Femur (tissue), 1 donor: ENCODE measurements at places on chromosomes 5 and 9.

- no peak for DNase-seq
These were observed 536 bp upstream of the COMMD10 start for GRCh38 chr5:116084287-116084691.

DNA sequence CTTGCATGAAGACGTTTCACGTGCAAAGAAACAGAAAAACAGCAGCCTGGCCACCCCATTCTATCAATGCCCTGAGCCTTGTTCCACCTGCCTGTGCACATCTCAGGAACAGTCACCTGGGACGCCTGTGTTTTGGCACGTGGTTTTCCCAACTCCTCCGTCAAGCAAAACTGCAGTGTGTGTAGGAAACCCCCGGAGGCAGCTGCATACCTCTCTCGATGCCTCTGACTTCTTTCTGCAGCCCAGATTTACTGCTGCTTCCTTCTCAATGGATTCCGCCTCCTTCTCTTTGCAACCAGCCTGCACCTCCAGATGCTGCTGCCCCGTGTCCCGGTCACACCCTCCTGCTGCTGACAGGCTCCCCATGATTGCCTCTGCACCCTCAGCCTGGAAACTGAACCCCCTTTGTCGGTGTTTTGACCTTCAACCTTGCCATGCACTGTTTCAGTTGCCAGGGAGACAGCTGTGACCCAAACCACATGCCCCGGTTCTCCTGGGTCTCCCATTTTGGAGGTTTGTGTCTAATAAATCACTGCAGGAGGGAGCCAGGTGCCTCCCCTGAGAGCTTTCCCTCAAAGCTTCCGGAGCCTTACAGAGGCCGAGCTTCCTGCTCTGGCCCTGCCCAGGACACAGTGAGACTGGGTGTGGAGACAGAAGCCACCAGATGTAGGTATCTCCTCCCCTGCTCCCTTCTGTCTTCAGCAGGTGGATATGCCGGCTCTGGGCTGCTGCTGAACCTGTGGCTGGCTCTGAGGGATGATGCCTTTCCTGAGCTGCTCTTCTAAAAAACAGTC is 395.5 kb upstream of the IRX1 start:
- no peak for DNase-seq

GRCh38 chr9:96462541-96462940 is 12.6 kb downstream of the HABP4 start:
- DNase-seq = no peak

DNA sequence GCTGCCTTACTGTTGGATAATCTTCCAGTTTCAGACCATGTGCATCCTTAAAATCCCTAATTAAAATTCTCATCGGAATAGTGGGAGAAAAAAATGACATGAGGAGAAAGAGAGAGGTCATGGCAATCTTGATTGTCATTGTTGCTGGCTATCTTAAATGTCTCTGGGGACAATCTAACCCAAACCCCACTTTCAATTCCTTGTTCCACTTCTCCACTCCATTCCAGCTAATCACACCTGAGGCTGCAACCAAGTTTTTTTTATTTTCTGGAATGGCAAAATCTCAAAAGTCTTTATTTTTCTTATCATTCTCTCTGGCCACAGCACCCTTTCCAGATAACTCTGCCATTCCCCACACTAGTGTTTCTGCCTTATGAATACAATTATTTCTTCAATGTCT is 171.9 kb upstream of the RASA1 start:
- no peak for DNase-seq

- DNase-seq = no peak
These were observed 668.3 kb upstream of the CDH18 start for GRCh38 chr5:20656262-20656661.

- peak; percentile 22 for DNase-seq
These were observed 150.5 kb downstream of the YTHDC2 start for GRCh38 chr5:113663879-113664541.

- DNase-seq = no peak
These were observed 78.9 kb downstream of the PARP8 start for GRCh38 chr5:50745221-50745910.

DNA sequence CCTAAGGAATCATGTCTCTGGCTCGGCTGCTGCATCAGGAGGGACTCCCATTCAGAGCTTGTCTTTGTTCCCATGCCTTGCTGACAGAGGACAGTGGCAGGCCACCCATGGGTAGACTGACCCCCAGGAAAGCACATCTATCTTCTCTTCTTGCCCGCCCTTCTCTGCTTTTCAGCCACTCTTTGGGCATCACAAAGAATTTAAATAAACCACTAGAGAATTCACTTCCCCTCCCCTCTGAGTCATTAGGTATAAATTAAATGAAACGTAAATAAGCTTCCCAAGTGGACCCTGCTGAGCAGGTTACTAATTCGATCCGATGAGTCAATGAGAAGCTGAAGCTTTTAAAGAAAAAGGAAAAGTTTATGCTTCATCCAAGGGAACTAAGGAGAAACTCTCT is 97.0 kb downstream of the DRD1 start:
- DNase-seq = no peak
